Diencephalon (tissue), 1 donor: ENCODE measurements at places on chromosomes 1 and 21. TPM values are rescaled to one million over a fixed set of nuclear protein-coding genes. Genes with fewer than 3 reads are reported as not detected.

The ZYG11A gene
- total RNA-seq, result 0.92 TPM

The SPATA45 gene
- 3.2 TPM for total RNA-seq

The HLX gene
- total RNA-seq, result 1.2 TPM

The LMX1A gene
- total RNA-seq, result 3.7 TPM

The TTC24 gene
- not detected for total RNA-seq

The PYHIN1 gene
- not detected for total RNA-seq

The MDM4 gene
- 68.7 TPM for total RNA-seq

The C1orf115 gene
- 9.7 TPM for total RNA-seq

The WNT3A gene
- not detected for total RNA-seq

The AGBL4 gene
- total RNA-seq, result 12.2 TPM

The C1QA gene
- total RNA-seq, result 17.5 TPM

The C1orf87 gene
- 0.46 TPM for total RNA-seq

The FCGR2B gene
- total RNA-seq, result 0.46 TPM

The METTL25B gene
- total RNA-seq, result 7.2 TPM

The TAS1R2 gene
- not detected for total RNA-seq

The DNM3 gene
- 72.0 TPM for total RNA-seq

The PLA2G2C gene
- not detected for total RNA-seq
